ENCODE measurements at places on chromosomes 7 and 10.

GRCh38 chr7:2879354-2879753, 35.2 kb upstream of the GNA12 start:
- DNase-seq = no peak

- DNase-seq = no peak
These were observed 79.7 kb downstream of the PODXL start for GRCh38 chr7:131476740-131477139.

DNA sequence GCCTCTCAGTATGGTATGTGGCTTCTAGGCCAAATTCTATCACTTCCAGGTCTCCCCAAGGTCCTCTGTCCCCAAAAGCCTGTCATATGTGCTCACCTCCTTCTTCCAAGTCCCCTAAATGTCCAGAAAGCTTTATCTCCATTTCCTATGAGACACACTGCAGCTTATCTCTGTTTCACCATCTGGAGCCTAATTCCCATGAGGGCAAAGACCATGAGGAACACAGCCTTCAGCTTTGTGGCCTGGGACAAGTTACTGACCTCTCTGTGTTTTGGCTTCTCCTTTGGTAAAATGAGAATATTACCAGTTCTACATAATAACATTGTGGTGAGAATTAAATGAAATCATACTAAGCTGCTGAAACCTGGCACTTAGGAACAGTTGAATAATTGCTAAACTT, 19.2 kb downstream of the ST8SIA6 start:
- no peak for DNase-seq

GRCh38 chr10:131213741-131214505, 97.6 kb downstream of the TCERG1L start:
- DNase-seq = no peak

DNA sequence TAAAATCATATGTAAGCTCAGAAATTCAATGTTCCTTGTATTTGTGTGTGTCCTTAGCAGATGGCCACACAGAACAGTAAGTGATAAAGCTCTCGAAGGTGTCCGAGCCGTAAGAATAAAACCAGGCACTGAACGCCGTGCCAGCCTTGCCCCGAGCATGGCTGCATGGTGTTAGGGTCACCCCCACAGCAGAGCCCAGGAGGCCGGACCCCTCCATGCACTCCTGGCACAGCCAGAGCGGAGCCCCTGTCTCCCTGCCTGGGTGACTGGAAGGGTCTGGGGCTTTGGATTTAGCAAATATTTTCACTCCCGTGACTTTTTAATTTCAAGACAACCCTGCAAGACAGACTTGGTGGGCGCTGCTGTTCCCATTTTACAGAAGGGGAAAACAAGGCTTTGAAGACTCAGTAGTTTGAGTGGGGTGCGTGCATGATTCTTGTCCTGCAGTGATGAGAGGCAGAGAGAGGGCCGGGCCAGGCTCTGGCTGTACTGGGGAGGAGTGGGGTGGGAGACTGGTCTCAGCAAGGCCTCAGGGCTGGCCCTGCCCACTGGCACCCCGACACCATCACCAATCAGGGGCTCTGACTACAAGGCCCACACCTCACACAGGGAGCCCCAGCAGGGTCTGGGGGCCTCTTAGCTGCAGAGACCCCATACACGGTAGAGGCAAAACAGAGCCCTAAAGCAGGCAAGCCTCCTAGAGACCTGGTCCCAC, 39.4 kb downstream of the VIPR2 start:
- no peak for DNase-seq

- no peak for DNase-seq
These were observed 2.6 kb upstream of the NPSR1 start for GRCh38 chr7:34655384-34655783.

DNA sequence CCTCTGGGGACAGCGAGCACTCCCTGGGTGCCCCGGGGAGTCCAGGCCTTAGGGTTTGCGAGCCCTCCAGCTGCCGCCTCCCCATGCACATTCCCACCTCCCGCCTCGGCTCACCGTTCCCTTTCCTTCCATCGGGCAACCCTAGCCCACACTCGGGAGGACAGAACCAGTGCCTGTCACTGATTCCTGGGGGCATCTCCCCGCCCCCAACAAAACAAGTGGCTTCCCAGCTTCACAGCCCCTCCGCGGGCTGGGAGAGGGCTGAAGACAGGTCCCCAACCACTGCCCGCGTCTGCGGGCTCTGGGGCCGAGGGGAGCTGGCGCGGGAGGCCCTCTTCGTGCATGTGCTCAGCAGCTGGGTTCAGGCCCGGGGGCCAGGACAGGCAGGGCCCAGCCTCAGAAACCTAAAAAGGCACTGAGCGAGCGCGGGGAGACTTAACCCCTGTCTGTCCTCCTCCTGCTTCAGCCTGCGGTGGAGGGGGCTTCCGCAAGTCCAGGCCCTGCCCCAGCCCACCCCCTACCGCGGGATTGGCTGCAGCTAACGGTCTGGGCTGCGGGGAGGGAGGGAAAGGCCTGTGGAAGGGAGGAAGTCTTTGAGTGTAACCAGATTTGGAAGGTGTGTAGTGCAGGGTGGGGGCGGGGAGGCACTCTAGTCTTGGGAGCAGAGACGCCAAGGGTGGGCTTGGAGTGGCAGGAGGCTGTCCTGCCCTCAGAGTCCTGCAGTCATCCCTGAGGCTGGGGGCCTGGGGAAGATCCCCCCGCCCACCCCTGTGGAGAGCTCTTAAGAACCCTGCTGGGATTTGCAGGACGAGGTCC, 1.2 kb downstream of the FLNC start:
- DNase-seq = no peak

GRCh38 chr10:102261196-102261595, 15.9 kb downstream of the GBF1 start:
- DNase-seq = no peak
